ENCODE measurements at places on chromosomes 16 and 17.

DNA sequence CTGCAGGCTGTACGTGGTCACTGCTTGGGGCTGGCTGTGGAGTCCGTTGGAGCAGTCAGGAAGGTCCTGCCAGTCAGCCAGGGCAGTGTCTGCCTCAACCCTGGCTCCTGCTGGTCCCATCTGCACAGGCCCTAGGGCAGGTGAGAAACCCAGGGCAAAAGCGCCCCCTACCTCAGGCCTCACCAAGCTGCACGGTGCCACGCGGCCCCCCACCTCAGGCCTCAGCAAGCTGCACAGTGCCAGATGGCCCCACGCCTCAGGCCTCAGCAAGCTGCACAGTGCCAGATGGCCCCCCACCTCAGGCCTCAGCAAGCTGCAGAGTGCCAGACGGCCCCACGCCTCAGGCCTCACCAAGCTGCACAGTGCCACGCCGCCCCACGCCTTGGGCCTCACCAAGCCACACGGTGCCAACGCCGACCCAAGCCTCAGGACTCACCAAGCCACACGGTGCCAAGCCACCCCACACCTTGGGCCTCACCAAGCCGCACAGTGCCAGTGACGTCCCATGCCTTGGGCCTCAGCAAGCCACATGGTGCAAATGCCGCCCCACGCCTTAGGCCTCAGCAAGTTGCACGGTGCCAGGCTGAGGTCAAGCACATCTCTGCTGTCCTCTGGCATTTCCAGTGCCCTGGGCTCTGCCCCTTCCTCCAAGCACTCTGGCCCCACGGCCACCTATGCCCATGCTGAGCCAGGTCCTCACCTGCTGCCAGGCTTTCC, 5.5 kb downstream of the TMEM204 start:
- no peak overlapping the region for H3K4me3 ChIP-seq
- DNase-seq, result no peak
- no peaks in the 10 kb centered on the region for H3K27me3 ChIP-seq
- H3K36me3 ChIP-seq, result peaks cover 91% of the 10 kb centered on the region

DNA sequence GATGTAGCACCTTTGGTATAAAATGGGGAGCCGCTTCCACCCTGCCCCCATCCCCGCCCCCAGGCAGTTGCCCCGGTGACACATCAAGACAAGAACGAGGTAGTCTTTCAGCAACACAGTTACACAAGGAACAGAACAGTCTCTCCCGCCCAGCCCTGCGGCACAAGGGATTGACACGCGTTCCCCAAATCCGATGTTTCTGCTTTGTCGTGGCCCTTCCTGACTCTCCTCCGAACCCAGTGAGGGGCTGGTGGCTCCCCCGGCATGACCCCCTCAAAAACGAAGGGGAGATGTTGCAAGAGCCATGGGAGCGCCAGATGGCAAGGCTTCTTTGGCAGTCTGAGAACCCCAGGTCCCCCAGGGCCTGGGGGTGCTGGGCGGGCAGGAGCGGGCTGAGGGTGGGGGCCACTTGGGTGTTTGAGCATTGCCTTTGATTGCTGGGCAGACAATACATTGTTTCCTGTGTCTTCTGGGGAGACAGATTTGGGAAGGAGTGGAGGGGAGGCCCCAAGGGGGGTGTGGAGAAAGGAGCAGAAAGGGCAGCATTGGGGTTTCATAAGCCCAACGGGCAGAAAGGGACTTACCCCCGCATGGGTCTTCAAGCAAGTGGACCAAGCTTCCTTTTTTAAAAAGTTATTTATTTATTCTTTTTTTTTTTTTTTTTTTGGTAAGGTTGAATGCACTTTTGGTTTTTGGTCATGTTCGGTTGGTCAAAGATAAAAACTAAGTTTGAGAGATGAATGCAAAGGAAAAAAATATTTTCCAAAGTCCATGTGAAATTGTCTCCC, 16.6 kb downstream of the COL1A1 start:
- no peak for DNase-seq
- H3K27ac ChIP-seq, result peak overlapping the region; percentile 43
- H3K36me3 ChIP-seq, result peaks cover 3% of the 10 kb centered on the region
- peaks cover 25% of the 10 kb centered on the region for H3K4me1 ChIP-seq

DNA sequence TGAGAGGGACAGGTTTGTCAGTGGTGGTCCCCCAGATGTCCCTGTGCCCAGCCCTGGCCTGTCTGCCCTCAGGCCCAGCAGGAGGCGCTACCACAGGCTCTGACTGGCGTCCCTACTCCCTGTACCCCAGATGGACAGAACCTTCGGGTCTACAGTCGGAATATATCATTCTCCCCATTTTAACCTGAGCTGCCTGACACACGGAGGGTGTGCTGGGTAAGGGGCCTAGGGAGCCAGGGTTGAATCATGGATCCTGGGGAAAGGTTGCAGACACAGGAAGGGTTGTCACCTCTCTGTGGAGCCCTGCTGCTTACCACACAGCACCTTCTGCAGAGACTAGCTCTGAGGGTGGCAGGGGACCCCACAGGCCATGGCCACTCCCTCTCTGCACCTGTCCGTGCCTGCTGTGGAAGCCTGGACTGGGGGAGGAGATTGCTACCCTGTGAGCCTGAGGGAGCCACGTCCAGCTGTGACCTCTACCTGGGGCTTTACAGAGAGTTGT, 162.2 kb upstream of the ZNF267 start:
- no peak overlapping the region for H3K27ac ChIP-seq
- no peaks in the 10 kb centered on the region for H3K27me3 ChIP-seq
- H3K4me1 ChIP-seq, result peaks cover 9% of the 10 kb centered on the region
- no peak overlapping the region for H3K4me3 ChIP-seq

DNA sequence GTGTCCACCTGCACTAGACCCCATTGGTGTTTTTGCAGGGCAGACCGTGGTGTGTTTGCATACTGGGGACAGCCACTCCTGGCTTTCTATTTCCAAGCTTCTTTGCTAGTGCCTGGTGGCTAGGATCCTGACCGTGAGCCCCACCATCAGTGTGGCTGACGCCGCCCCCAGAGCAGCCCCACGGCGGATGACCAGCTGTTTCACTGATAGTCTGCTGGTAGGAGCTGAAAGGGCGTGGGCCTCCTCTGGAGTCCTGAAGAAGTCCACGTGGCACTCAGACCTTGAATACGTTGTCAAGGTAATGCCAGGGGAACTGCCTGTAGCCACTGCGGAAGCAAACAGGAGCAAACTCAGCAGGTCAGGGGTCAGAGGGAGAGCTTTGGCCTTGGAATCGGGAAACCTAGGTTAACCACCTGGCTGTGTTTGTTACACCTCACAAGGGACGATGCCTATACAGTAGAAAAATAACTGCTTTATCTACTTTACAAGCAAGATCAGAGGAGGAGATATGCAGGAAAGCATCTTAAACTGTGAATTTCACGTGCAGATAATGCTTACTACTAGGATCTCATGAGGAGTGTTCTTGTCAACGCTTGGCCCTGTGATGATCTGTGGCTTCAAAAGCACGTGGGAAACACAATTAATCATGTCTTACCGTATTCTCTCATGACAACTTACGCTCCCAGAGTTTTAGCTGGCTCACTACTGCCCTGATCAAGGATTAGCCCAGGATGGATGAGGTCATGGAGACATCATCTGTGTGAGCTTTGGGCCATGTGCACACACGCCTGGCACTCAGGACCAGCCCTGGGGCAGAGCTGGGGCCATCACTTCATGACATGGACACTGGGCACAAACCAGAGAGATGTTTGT, 30.3 kb downstream of the ALDH3A2 start:
- no peaks in the 10 kb centered on the region for H3K4me1 ChIP-seq
- H3K27me3 ChIP-seq, result no peaks in the 10 kb centered on the region
- no peak overlapping the region for H3K27ac ChIP-seq

GRCh38 chr16:78211946-78212345, 112.5 kb downstream of the WWOX start:
- no peaks in the 10 kb centered on the region for H3K36me3 ChIP-seq
- H3K27me3 ChIP-seq, result no peaks in the 10 kb centered on the region
- no peaks in the 10 kb centered on the region for H3K4me1 ChIP-seq
- H3K27ac ChIP-seq, result no peak overlapping the region
- no peak for DNase-seq
- no peak overlapping the region for H3K4me3 ChIP-seq

GRCh38 chr17:76986365-76986764, 118.2 kb downstream of the MGAT5B start:
- H3K27me3 ChIP-seq, result no peaks in the 10 kb centered on the region
- H3K27ac ChIP-seq, result no peak overlapping the region
- no peaks in the 10 kb centered on the region for H3K36me3 ChIP-seq
- H3K4me1 ChIP-seq, result peaks cover 32% of the 10 kb centered on the region
- DNase-seq, result peak; percentile 81

DNA sequence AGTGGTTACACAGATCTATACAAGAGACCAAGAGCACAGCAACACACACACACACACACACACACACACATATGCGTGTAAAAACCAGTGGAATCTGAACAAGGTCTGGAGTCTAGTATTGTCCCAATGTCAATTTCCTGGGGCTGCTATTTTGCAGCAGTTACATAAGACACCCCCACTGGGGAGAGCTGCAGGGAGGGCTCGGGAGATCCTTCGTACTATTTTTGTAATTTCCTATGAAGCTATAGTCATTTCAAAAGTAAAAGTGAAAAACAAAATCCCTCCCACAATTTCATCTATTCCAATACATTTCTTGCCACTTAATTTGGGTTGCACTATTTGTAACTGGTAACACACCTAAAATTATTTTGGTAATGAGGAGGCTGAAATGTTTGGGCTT, 68.5 kb downstream of the C16orf95 start:
- no peaks in the 10 kb centered on the region for H3K27me3 ChIP-seq
- no peak for DNase-seq
- H3K4me1 ChIP-seq, result no peaks in the 10 kb centered on the region
- no peak overlapping the region for H3K4me3 ChIP-seq
- no peak overlapping the region for H3K27ac ChIP-seq

- no peak overlapping the region for H3K27ac ChIP-seq
- H3K4me3 ChIP-seq, result no peak overlapping the region
- H3K4me1 ChIP-seq, result peaks cover 3% of the 10 kb centered on the region
- no peaks in the 10 kb centered on the region for H3K36me3 ChIP-seq
These were observed 138.3 kb downstream of the FOXL1 start for GRCh38 chr16:86716649-86717048.

DNA sequence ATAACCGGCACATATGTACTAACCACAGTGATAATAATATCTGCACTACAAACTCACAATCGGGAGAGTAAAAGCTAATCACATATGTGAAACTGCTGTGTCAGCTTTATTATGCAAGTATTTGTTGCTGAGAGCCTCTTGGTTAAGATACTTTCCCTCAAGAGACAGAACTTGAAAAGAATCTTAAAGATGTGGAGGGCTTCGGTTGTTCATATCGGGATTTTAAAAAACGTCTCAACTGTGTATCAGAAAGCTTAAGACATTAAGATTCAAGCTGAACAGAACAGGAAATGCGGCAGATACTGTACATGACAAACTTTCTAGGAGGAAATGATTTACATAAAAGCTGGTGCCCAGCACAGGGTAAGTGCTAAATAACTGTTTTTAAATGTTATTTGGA, 27.5 kb upstream of the HLF start:
- no peaks in the 10 kb centered on the region for H3K36me3 ChIP-seq
- H3K27ac ChIP-seq, result peak overlapping the region; percentile 16
- H3K27me3 ChIP-seq, result no peaks in the 10 kb centered on the region
- DNase-seq, result no peak
- H3K4me3 ChIP-seq, result no peak overlapping the region

Data from spinal cord (tissue), 10 donors.